ENCODE measurements at places on chromosomes 3 and 15.

- DNase-seq, result no peak
Measured at GRCh38 chr3:153714016-153714415, 407.2 kb upstream of the ARHGEF26 start.

- no peak for DNase-seq
Measured at GRCh38 chr15:63915873-63916771, 82.4 kb upstream of the HERC1 start.

- DNase-seq, result no peak
Measured at GRCh38 chr15:55260562-55261131, 29.0 kb downstream of the RAB27A start.

DNA sequence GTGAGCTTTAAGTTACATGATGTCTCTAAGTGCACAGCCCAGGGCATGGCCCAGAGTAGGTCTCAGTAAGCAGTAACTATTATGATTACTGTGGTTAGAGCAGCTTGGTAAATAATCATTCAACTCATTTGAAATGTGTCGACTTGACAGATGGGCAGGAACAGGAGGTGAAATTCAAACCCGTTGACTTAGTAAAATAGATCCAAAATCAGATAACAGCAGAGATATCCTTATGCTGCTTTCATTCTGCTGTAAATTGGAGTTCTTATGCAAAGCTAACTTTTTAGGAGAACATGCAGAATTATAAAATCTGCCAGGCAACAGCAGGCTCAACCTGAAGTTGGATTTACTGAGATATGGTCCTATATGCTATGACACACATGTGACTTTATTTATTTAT, 118.7 kb upstream of the KLHL25 start:
- DNase-seq, result no peak

DNA sequence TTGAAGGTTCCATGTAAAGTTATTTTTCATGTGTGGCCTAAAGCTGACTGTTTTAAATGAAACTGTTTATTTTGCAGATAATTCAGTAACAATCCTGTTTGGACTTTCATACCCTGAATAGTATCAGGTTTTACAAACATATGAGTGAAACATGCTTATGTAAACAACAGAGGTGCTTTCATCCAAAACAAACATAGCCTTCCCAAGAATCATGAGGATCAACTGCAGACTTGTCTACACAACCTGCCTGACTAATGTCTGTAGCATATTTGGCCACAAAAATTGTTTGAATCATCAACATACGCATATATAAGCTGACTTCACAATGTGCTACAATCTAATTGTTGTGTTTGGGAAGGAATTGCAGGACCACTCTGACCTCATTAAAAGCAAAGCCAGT, 190.4 kb downstream of the DIPK2A start:
- no peak for DNase-seq

GRCh38 chr3:196142202-196142956, 60.5 kb upstream of the TFRC start:
- no peak for DNase-seq

- DNase-seq, result no peak
Measured at GRCh38 chr15:57134071-57134605, 215.7 kb downstream of the TCF12 start.

- no peak for DNase-seq
Measured at GRCh38 chr3:112482675-112483074, 16.6 kb downstream of the BTLA start.

DNA sequence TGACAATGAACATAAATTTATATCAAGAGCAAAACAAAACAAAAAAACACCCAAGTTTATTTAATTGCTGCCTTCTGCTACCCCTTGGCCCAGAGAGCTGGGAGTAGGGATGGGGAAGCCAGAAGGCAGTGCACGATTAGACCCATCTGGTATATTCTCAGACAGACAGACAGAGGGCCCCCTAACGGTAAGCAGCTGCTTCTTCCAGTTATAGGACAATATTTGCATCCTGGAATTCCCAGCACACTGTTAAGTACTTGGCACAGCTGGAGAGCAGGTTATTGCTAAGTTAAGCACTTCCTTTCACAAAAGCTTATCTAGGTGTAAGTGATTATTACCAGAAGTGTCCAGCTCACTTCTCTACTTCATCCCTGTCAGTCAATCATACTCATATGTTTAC, 39.3 kb downstream of the C2CD4B start:
- DNase-seq, result no peak

DNA sequence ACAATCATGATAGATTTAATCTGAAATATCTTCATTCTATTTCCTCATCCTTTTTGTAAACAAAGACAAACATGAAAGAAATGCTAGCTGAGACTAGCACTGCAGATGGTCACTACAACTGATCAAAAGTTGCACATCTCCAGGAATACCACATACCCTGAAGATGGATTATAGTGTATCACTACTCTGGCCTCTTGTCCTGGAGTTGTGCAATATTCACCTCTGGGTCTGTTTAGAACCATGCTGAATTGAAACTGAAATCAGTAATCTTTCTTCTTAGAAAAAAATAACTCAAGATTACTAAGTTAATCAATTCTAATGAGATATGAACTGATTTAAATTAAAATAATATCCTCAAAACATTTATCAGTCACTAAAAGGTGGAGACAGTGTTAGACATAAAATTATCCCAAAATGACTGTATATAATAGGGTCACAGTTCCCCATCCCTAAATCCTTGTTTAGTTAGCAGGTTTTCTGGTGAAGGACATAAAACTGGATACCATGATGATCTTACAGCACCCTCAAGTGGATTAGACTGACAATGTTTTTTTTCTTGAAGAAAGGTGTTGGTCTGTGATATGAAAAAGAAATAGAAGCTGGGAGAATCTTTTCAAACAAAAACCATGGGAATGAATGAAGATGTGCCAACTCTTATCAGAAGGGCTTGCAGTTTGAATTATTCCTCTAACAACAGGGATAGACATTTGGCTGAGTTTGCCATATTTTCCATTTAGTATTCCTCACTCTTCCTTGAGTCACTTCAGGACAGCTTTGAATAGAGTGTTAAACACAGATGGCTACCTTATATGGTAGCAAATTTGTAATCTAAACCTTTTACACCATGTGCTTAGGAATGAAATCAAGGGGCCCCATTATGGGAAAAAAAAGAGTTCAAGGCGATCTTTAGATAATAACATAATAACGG, 7.1 kb upstream of the TTC14 start:
- no peak for DNase-seq

DNA sequence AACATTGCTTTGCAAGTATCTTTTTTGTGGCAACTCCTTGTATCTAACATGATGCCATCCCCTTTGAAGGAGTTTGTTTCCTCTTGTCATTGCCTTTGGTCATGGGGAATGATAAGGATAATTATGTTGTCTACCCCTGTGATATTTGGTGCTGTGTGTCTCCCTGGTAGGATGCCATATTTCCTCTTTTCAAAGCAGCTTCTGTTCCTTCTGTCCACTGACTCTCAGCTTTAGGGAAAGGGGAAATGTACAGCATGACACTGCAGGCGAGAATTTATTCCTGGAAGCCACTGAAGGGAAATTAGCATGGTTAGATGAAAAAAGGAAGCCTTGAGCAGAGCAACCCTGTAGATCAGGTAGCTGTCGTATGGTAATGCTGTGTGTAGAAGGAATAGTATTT, 576.7 kb downstream of the CADM2 start:
- no peak for DNase-seq

DNA sequence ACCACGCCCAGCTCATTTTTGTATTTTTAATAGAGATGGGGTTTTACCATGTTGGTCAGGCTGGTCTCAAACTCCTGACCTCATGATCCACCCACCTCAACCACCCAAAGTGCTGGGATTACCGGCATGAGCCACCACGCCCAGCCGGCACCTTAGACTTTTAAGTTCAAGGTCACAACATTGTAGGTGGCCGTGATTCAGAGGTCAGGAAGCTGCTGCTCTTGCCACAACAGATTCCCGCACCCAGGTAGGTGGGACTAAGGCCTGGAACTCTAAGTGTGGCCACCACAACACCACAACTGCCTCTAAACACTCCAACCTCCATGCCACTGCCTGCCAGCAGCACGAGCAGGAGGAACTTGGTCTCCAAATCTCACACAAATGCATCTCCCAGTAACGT, 196.8 kb downstream of the STT3B start:
- no peak for DNase-seq

GRCh38 chr3:66592927-66593625, 92.3 kb upstream of the LRIG1 start:
- DNase-seq, result no peak

GRCh38 chr15:71273731-71274447, 158.6 kb downstream of the THSD4 start:
- no peak for DNase-seq

DNA sequence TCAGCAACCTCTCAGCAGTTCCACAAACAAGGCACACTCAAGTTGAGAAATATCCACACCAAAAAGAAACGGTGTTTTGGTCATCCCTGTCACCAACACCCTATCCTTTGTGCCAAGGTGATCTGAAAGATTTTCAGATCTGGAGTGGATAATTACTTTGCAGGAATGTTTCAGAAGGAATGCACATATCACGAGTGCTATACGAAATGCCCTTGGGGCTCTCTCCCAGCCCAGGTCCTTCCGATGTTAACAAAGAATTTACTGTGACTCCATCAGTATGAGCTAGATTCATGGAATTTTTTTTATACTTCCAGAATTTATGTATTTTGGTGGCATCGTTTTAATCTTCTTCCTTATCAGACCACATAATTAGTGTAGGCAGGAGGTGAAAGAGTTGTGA, 105.0 kb downstream of the GRM7 start:
- no peak for DNase-seq

DNA sequence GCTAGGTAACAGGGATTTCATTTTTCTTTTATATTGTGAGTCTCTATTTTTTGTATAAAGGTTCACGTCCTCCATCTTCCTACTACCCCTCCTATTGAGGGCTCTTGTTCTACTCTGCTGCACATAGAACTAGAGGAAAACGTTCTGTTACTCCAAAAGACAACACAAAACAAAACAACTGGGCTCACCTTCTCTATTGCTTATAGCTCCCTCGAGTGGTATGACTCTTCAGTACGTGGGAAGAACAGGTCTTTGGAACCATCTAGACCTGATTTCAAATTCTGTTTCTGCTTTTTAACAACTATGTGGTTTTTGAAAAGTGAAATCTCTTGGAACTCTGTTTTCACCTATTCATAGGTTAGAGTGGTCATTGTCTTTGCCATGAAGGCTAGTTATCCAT, 515.3 kb downstream of the SOX2 start:
- no peak for DNase-seq

DNA sequence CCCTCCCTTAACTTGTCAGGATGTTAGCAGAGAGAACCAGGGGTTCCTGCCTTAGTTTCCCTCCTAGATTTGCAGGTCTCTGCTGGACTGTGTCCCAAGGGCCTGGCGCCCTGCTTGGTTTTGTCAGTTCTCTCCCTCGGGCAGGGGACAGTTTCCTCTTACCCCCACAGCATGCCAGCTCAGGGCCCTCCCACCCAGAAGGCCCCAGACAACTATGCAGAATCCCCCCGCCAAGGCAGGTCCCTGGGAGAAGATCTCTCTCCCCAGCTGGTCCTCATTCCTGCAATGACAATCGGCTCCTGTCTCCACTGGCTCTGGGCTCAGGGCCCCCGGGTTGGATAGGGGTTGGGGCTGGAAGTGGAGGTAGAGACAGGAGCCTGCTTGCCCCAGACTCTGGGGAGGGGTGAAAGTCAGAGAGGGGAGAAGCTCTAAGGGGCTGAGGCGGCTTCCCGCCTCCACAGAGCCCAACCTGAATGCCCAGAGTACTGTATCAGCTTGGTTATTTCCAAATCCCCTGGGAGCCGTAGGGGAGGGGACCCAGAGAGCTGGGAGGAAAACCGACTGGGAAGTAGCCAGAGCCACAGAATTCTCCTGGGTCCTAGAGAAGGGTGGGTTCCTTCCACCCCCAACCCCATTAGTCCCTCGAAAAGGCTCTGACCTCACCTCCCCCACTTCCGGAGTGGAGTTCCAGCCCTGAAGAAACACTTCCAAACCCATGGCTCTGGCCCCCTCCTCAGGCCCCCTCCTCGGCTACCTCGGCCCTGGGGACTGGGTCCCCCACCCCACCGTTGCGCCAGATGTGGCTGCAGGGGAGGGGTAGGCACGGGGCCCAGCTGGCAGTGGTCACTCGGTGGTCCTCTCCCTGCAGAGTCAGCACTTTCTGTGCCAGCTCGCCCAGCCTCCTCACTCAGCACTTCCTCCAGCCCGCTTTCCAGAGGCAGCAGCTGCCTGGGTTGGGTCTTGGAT, 3.8 kb upstream of the LOXL1 start:
- DNase-seq, result no peak

DNA sequence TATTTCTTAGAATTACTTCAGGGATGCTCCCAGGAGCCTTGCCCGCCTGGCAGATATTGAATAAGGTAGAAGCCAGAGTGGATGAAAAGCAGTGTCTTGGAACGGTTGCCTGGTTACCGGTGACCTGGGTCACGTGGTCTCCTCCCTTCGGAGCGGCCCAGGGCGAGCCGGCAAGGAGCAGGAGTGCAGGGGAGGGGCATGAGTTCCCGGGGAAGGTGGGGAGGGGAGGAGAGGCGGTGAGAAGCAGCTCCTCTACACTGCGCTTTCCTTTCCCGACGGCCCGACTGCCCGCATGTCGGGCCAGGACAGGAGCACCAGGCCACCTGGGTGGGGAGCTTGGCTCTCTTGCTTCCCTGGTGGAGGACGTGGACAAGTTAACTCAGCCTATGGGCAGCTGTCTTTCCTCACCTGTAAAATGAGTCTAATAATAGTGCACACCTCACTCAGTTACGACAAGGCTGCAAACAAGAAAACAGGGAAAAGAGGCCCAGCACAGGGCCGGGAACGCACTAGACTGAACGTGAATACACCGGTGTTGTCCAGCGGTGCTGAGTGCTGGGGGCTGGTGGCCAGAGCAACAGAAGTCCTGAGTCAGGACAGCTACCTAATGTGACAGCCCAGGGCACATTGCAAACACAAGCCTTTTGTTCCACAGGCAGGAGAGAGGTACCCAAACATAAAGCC, 198.3 kb downstream of the ADAMTS9 start:
- no peak for DNase-seq

DNA sequence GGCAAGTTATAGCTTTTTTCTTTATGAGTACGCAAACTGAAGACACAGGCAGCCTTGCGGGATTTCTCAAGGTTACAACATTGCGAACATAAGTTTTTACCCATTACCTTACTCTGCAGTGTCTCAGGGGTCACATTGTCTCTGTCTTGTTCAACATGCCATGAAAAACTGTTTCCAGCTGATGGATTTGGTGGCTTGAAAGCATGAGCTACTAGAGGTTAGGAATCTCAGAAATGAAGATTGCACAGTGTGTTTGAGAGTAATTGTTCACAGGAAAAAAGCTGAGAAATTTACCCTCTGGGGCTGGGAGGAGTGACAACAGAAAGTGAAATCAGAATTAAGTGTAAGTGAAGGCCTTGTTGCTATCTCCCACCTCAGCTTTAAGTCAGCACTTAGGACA, 568.6 kb downstream of the TAFA4 start:
- DNase-seq, result no peak

GRCh38 chr3:98690876-98691275, 72.3 kb upstream of the ST3GAL6 start:
- DNase-seq, result no peak

Data from activated CD4-positive, CD25-positive, alpha-beta regulatory T cell treated with anti-CD3 and anti-CD28 coated beads, Interleukin-2, amount 50 U/mL, for 16 hours (primary cell).